ENCODE measurements at places on chromosomes 11 and 22. TPM values are rescaled to one million over a fixed set of nuclear protein-coding genes. Genes with fewer than 3 reads are reported as not detected.

DNA sequence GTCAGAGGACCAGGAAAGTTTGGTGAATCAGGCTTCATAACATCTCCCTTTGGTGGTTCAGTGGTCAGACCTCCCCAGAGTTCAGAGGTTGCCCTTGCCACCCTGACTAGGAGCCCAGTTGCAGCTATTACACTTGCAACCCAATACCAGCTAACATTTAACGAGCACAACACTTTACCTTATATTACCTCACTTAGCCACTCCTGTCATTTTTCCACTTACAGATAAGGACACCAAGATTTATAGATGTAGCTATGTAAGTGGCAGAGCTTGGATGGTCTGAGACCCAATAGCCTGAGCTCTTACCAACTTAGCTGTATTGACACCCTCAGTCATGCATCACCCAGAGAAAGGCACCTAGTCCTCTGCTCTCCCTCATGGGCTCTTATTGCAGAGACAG, 234.7 kb downstream of the INSC start:
- DNase-seq, result no peak
- no peaks in the 10 kb centered on the region for H3K4me1 ChIP-seq
- H3K27ac ChIP-seq, result no peak overlapping the region
- H3K27me3 ChIP-seq, result peaks cover 2% of the 10 kb centered on the region
- H3K4me3 ChIP-seq, result no peak overlapping the region

DNA sequence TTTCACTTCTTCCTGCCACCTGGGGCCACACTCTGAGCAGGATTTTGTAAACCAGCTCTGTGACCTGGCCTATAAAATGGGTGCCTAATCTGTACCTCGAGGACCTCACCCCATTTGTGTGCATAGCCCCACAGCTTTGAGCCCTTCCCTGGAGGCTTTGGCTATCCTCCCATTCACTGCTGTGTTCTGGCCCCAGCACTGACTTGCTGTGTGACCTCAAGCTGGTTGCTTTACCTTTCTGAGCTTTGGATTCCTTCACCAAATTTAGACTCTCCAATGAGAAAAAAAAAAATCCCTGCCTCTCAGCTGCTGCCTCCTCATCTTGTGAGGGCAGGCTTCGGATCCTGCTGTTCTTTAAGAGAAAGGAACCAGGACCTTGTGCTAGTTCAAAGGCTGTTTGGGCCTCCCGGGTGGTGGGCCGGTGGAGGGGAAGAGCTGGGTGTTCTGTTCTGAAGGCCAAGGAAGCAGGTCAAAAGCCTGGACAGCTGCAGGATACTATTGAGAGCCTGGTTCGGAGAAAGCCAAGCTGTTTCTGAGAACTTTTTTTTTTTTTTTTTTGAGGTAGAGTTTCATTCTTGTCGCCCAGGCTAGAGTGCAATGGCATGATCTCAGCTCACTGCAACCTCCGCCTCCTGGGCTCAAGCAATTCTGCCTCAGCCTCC, 1.1 kb upstream of the PYGM start:
- peak overlapping the region; percentile 61 for H3K27ac ChIP-seq
- H3K4me1 ChIP-seq, result peaks cover 46% of the 10 kb centered on the region
- H3K36me3 ChIP-seq, result peaks cover 19% of the 10 kb centered on the region
- no peak overlapping the region for H3K4me3 ChIP-seq
- no peak for DNase-seq

Gene NRXN2
- total RNA-seq, result 22.1 TPM

Gene LARGE2
- total RNA-seq, result 12.4 TPM

DNA sequence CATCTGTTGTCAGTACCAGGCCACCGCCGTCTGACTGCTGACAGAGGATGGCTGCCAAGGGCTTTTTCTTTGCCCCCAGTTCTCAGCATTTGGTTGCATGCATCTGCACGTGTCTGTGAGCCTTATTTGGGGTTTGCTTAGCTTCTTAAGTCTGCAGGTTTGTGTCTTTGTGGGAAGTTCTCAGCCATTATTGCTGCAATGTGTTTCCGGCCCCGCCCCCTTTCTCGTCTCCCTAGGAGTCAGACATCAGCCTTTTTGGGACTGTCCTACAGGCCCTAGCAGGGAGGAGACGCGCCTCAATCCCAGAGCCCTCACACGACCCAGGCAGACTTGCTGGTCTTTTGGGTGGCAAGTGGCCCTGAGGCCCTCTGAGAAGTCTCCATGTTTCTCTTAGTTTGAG, 8.0 kb downstream of the MOB2 start:
- H3K4me1 ChIP-seq, result no peaks in the 10 kb centered on the region
- H3K4me3 ChIP-seq, result no peak overlapping the region
- no peak overlapping the region for H3K27ac ChIP-seq
- no peak for DNase-seq

GRCh38 chr11:27158456-27159334, 118.1 kb downstream of the BBOX1 start:
- no peaks in the 10 kb centered on the region for H3K4me1 ChIP-seq
- no peak for DNase-seq
- H3K27ac ChIP-seq, result no peak overlapping the region
- H3K36me3 ChIP-seq, result no peaks in the 10 kb centered on the region
- H3K27me3 ChIP-seq, result no peaks in the 10 kb centered on the region
- no peak overlapping the region for H3K4me3 ChIP-seq

Gene FAM181B
- total RNA-seq, result 3.1 TPM

- peak overlapping the region; percentile 94 for H3K4me3 ChIP-seq
- no peak for DNase-seq
- H3K27ac ChIP-seq, result peak overlapping the region; percentile 89
- H3K4me1 ChIP-seq, result peaks cover 19% of the 10 kb centered on the region
- H3K27me3 ChIP-seq, result no peaks in the 10 kb centered on the region
These were observed 1.4 kb upstream of the DPP3 start for GRCh38 chr11:66478729-66479393.

Gene FADD
- total RNA-seq, result 24.0 TPM

GRCh38 chr22:35315855-35316745, 16.4 kb downstream of the TOM1 start:
- H3K4me1 ChIP-seq, result peaks cover 25% of the 10 kb centered on the region
- H3K36me3 ChIP-seq, result no peaks in the 10 kb centered on the region
- no peaks in the 10 kb centered on the region for H3K27me3 ChIP-seq
- no peak overlapping the region for H3K4me3 ChIP-seq

Gene RFPL1
- not detected for total RNA-seq

- peaks cover 5% of the 10 kb centered on the region for H3K4me1 ChIP-seq
- DNase-seq, result no peak
- H3K36me3 ChIP-seq, result no peaks in the 10 kb centered on the region
- H3K4me3 ChIP-seq, result no peak overlapping the region
These were observed 19.1 kb downstream of the SYT13 start for GRCh38 chr11:45267052-45267451.

DNA sequence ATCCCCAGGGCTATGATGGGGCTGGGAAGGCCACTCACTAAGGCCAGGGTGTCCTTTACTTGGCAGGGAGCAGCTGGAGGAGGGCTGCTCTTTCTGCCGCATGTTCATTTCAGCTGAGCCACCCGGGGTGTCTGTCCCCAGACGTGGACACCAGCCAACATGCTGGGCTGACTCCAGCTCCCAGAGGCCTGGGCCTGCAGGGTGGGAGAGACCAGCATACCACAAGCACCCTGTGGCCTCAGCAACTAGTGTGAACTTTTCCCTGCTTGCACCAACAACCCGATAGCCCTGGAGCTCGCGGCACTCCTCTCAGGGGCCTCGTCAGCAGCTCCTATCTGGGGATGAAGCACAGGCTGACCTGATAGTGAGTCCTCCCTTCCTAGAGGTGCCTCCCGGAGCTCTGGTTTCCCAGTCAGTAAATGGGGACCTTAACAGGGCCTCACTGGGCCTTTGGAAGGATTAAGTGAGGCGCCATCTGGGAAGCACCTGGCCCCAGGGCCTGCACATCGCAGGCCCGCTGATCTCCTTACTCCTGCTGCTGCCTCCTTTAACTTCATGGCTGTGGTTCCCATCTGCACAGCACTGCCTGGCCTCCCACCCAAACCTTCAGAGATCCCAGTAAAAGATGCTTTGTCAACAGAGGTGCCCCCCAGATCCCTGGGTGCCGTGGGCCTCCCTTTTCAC, 83.4 kb downstream of the GALNT18 start:
- peaks cover 10% of the 10 kb centered on the region for H3K4me1 ChIP-seq
- DNase-seq, result no peak
- H3K27ac ChIP-seq, result no peak overlapping the region
- H3K36me3 ChIP-seq, result no peaks in the 10 kb centered on the region
- H3K27me3 ChIP-seq, result no peaks in the 10 kb centered on the region

DNA sequence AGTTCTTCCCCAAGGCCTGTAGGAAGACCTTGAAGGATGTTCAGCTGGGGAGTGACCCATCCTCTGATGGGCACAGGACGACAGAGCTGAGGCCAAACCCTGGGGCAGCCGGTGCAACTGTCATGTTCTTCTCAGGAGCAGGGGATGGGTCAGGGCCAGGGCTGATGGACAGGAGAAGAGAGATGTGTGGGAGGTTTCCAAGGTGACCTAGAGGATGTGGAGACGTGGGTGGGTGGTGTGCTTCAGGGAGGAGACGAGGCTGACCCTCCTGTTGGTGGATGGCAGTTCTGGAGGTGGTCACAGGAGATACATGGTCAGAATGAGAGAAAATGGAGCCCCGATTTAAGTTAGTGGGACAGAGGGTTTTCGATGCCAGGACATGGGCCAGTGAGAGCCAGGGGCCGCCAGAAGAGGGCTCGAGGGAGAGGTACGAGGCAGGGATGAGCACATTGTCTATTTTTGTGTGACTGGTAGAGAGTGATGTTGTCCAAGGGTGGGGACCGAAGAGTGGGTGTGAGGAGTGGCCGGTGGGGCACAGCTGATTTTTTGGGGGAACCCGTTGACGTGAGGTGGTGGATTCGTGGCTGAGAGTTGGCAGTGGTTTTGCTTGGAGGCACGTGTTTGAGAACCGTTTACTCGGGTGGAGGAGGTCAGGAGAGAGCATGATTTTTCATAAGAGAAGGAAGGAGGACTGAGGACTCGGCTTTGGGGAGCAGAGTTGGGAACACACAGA, 14.6 kb downstream of the TBC1D22A start:
- DNase-seq, result no peak
- H3K4me3 ChIP-seq, result no peak overlapping the region
- peak overlapping the region; percentile 88 for H3K27ac ChIP-seq
- peaks cover 41% of the 10 kb centered on the region for H3K4me1 ChIP-seq
- H3K36me3 ChIP-seq, result no peaks in the 10 kb centered on the region

Gene NXPE4
- not detected for total RNA-seq

DNA sequence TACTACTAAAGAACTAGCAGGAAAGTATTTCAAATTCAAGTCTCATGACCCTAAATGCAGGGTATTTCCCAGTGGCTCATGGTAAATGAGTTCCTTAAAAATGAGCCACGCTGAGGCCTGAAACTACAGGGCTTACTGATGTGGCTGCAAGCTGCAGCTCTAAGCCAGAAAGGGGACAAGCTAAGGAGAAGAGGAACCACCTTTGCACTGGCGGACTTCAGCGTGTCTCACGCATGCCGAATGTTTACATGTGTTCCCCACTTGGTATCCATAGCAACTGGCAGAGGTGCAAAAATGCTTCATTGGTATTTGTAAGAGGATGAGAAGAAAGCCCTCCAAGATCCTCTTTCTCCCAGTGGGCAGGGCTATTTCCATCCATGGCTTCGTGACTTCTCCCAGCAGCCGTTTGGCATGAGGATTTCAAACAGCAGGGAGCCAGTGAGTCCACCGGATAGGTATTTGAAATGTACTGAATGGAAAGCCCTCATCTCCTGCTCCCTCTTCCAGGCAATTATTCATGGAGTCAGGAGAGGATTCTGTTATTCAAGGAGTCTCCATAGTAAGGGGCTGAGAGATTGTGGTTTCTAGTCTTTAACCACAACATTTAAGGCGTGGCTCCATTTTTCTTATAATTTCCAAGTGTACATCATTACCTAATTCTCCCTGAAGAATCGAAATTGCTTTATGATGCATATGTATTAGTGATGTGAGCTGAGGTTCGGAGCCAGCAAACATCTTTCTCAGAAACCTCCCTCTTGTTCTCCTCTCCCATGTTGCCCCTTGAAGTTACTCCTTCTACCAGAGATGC, 55.3 kb upstream of the CD44 start:
- H3K4me1 ChIP-seq, result peaks cover 26% of the 10 kb centered on the region
- H3K27me3 ChIP-seq, result peaks cover 4% of the 10 kb centered on the region
- no peak overlapping the region for H3K4me3 ChIP-seq
- peaks cover 3% of the 10 kb centered on the region for H3K36me3 ChIP-seq

All from type B pancreatic cell (in vitro differentiated cells).